ENCODE measurements at places on chromosomes 7 and 10.

DNA sequence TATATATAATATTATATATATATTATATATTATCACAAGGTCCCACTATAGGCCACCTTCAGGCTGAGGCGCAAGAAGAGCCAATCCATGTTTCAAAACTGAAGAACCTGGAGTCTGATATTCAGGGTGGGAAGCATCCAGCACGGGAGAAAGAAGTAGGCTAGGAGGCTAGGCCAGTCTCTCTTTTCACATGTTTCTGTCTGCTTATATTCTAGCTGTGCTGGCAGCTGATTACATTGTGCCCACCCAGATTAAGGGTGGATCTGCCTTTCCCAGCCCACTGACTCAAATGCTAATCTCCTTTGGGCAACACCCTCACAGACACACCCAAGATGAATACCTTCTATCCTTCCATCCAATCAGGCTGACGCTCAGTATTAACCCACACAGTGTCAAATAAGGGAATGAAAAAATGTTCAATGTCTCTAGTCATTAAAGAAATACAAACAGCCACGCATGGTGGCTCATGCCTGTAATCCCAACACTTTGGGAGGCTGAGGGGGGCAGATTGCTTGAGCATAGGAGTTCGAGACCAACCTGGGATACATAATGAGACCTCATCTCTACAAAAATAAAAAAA, 135.4 kb upstream of the PCBD1 start:
- DNase-seq, result no peak

GRCh38 chr10:6242089-6242488, 39.4 kb downstream of the PFKFB3 start:
- no peak for DNase-seq

GRCh38 chr10:88999625-89000024, 9.0 kb downstream of the FAS start:
- DNase-seq, result no peak

GRCh38 chr7:37540917-37541316, 92.3 kb upstream of the ELMO1 start:
- DNase-seq, result no peak

- peak; percentile 27 for DNase-seq
Observed at GRCh38 chr10:100725071-100725471, 20.3 kb upstream of the PAX2 start.

DNA sequence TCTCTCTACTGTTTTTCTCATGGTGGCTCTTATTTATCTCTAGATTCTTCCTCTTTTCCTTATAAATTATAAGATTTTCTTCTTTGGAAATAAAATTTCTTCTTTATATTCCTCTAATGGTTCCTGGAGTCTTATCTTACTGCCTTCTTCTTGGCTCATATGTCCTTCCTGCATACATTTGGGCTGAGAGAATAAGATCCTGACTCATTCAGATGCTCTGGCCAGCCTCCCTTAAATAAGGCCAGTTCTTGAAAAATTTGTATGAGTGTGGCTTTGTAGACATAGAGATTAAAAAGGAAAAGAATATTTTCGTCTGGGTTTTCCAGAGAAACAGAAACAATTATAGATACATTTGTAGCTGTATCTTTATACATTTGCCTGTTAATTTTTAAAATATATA, 411.3 kb downstream of the KIF20B start:
- peak; percentile 67 for DNase-seq

GRCh38 chr7:2629746-2630681, 1.8 kb upstream of the TTYH3 start:
- DNase-seq, result no peak

- no peak for DNase-seq
Observed at GRCh38 chr10:76997631-76998030, 640.0 kb downstream of the KCNMA1 start.

DNA sequence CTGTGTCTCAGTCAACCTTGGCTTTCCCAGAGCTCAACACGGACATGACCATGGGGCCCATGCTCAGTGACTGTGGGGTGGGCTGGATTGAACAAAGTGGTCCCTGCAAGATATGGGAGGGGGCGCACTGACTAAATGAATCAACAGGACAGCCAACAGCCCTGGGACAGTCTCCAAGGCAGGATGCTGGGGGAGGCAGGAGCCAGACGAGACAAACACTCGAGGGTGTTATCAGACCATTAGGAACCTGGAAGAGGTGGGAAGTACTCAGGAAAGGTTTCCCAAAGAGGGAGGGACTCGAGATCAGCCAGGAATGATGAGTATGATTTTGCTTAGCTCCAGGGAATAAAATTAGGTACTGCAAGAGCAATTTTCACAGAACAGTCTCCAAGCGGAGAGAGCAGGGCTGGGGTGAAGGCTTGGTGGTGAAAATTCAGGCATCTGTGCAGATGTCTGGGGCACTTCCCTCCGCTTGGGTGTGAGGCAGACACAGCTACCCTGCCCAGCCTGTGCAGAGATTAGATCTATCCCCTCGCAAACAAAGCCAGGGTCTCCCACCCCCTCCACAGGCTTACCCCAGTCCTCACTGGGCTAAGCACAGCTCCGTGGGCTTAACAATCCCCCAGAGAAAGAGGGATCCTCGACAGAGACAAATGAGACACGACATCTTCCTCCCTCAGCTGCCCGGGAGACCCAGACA, 261.1 kb upstream of the ZMIZ1 start:
- no peak for DNase-seq

DNA sequence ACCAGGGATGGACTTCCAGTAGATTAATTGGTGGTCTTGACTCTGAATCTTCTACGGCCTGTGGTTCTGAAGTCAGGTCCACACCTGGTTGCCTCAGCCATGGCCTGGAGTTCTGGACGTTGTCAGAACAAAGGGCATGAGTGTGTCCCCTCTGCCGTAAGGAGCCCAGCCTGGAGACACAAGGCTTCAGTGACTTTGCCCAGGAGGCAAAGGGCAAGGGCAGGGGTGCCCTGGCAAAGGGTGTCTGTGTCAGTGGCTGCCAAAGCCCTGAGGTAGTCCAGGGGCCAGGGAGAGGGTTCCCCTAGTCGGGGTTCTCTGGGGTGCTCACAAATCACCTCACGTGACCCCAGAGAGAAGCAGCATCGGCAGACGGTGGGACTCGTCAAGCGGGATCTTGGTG, 273.2 kb upstream of the ZNF32 start:
- no peak for DNase-seq

All from choroid plexus epithelial cell (primary cell).